ENCODE measurements at places on chromosomes 5 and 9.

GRCh38 chr5:111069839-111070238 lies 1.7 kb upstream of the TSLP start:
- DNase-seq = no peak

DNA sequence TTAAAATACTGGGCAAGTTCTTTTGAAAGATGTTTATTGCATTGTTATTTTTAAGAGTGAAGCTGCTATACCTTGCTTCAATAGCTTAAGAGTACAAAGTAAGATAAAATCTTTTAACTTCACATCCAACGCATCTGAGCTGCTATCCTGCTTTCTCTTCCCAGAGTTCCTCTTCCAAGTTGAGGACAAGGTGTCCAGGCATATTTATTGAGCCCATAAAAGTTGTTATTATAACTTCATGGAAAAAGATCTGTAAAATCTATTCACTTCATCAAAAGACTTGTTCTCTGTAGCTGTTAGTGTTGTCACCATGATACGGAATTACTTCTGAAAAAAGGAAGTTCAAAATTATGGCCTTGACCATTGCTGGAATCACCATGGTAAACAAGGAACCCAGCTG lies 306.2 kb upstream of the ELAVL2 start:
- no peak for DNase-seq

- no peak for DNase-seq
Measured at GRCh38 chr9:86557063-86557766, 203.0 kb upstream of the TUT7 start.

DNA sequence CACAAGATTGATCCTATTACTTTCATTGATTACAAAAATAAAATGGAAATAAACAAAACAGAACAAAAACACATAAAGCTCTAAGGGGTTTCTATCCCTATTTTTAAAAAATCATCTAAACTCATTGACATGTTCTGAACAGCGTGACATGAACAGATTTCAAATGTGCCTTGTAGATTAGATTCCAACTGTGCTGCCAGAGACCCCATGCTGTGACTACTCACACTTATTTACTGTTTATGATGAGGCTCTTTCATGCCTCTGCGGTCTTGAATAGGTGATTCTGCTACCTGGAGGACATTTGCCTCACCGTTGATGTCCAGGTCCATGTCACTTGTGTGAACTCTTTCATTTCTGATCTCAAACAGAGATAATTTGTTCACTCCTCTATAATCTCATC lies 990.2 kb downstream of the CDH12 start:
- no peak for DNase-seq

DNA sequence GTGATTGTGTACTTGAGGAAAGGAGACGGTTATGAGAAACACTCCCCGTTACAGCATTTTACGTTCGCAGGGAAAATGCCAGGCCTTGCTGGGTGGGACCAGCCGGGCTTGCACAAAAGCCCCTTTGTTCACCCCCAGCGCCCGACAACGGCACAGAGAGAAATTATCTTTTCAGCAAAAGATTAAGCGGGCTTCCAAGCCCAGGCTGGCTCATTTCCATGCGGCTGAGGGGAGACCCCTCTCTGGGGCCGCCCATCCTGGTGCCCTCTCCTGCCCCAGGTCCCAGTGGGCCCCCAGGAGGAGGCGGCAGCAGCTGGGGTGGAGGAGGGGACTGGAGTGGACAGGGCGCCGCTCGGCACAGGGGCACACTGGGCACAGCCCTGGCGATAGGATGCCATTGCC lies 50.8 kb upstream of the NOTCH1 start:
- no peak for DNase-seq

DNA sequence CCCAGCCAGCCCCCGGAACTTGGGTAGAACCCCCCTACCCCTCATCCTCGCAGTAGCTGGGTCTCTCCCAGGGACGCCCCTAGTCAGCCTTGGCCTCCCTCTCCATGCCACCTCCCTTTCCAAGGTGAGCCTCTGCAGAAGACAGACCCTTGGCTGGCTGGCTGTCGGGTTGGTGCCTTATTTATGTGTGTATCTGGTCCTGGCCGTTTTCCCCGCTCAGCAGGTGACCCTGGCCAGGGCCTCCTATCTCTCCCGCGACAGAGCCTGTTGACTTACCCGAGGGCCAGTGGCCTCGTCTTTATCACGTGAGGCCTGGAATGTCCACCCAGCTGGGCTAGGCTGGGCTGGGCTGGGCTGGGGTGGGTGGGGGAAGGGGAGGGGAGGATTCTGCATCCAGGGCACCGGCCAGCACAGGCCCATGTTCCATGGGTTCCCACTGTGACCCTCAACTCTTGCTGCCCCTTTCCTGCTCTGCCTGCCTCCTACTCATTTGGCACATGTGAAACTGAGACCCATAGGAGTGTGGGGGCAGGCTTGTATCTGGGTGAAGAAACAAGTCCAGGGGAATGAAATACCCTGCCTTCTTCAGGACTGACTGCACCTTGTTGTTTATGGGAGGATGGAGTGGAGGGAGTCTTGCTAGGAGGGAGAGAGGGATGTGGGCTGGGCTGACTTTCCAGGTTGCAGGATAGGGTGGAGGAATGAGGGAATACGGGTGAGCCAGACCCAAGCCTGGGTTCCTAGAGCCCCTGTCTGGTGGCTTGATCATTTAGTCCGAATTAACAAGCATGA lies 3.1 kb downstream of the CXXC5 start:
- DNase-seq = no peak

GRCh38 chr5:1175015-1175414 lies 26.4 kb upstream of the SLC6A19 start:
- no peak for DNase-seq

DNA sequence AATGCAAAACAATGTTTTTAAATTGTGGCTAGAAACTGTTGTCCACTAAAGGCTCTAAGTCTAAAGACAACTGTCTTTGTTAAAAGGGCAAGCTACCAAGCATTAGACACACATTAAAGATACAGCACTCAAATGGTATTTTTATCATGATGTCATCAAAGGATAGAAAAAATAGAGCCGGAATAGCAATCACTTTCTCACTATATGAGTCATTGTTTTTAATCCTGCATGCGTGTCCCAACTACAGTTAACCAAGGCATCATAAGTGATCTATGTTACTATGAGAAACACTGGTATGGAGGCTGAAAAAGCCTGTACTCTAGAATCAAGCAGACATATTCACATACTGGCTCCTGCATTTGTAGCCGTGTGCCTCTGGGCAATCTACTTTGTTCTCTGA lies 1.9 kb upstream of the PJA2 start:
- DNase-seq = peak; percentile 72

DNA sequence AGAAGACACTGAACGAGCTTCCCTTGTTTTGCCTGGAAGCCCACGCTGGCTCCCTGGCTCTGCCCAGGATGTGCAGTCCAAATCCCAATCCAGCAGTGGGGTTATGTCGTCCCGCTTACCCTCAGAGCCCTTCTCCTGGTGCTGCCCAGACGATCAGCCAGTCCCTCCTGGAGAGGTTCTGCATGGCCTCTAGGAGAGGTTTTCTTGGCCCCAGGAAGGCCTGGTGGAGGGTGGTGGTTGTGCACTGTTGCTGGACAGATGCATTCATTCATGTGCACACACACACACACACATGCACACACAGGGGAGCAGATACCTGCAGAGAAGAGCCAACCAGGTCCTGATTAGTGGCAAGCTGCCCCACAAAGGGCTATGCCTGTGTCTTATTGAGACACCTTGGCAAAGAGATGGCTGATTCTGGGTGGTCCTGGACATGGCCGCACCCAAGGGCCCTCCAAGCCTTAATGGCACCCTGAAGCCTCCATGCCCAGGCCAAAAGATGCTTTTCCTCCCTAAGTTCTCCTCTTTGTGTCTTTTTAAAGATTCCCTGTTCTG lies 10.5 kb upstream of the OLFM1 start:
- no peak for DNase-seq

- no peak for DNase-seq
Measured at GRCh38 chr5:127298036-127298429, 7.4 kb downstream of the MEGF10 start.

GRCh38 chr5:90503596-90503995 lies 25.8 kb downstream of the LYSMD3 start:
- DNase-seq = no peak

- no peak for DNase-seq
Measured at GRCh38 chr9:13360188-13360587, 80.7 kb upstream of the MPDZ start.

DNA sequence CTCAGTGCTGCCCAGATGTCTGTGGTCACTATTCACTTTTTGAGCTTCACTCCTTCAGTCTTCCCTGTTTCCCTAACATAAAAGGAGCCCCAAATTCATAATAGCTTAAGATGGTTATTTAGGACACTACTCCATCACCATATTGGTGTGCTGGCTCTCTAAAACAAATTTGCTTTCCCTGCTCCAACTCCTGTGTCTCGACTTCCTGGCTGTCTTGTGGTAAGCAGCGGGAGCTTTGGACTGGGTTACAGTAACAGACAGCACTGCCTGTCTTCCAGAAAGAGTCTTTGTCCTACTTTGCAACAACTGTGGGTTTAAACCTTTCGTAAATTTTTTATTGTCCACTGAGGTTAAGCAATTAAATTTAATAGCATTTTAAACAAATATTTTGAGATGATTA lies 389.4 kb downstream of the CDH9 start:
- no peak for DNase-seq

GRCh38 chr5:162801235-162801634 lies 636.2 kb upstream of the CCNG1 start:
- DNase-seq = no peak

GRCh38 chr5:56155992-56156584 lies 77.0 kb downstream of the ANKRD55 start:
- no peak for DNase-seq

- DNase-seq = no peak
Measured at GRCh38 chr9:21684831-21685362, 117.5 kb upstream of the MTAP start.

DNA sequence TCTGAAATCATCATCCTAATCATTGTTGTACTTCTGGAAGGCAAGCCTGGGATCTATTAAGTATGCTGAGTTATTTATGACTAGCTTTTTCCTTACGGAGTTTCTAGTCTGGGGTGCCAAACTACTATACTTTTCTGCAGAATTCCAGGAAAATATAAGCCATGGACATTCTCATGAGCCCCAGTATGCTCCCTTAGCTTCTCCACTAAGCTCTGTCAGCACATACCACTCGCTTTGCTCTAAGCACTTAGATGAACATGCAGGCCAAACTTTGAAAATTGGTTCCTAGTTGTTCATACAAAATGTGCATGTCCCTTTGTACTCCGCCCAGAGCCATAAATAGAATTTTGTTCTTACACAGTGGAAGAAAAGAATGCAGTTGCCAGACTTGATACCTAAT lies 284.6 kb downstream of the ARRDC3 start:
- DNase-seq = no peak

DNA sequence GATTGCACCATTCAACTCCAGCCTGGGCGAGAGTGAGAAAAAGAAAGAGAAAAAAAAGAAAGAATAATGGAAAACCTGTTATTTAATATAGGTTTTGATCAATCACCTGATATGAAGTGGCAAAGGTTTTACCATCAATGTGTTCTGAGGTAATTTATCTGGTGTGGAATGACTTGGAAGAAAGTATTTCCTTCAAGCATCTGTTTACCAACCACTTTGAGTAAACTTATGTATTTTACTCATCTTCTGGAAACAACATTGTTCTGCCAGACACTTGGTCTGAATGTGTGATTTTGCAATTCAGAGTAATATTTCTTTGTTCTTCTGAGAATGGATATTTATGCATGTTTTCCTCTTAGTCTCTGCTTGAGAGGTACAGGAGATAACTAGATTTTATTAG lies 24.3 kb downstream of the KIF2A start:
- no peak for DNase-seq

GRCh38 chr5:35884191-35884769 lies 27.6 kb downstream of the IL7R start:
- DNase-seq = peak; percentile 91

DNA sequence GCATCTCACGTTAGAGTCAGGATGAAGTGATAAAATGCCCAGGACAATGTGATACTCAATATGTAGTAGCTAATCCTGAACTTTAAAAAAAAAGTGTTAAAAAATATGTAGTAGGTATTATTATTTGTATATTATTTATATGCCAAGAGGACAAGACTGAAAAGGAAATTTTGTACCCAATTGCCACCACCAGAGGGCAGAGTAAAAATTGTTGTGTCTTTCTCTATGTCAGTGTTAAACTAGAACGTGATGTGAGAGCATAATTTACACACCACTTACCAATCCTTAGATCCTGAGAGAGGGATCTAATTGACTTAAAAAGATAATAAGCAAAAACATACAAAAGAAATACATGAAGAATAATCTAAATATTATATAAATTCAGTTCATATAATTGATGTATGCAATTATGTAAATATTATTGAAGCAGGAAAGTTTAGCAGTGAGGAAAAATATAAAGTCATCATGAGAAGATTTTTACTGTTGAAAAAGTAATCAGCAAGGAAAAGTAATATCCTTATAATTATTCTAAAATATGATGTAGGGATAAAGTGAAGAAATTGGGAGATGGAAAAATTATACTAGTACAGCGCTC lies 288.9 kb downstream of the RAB3C start:
- no peak for DNase-seq

DNA sequence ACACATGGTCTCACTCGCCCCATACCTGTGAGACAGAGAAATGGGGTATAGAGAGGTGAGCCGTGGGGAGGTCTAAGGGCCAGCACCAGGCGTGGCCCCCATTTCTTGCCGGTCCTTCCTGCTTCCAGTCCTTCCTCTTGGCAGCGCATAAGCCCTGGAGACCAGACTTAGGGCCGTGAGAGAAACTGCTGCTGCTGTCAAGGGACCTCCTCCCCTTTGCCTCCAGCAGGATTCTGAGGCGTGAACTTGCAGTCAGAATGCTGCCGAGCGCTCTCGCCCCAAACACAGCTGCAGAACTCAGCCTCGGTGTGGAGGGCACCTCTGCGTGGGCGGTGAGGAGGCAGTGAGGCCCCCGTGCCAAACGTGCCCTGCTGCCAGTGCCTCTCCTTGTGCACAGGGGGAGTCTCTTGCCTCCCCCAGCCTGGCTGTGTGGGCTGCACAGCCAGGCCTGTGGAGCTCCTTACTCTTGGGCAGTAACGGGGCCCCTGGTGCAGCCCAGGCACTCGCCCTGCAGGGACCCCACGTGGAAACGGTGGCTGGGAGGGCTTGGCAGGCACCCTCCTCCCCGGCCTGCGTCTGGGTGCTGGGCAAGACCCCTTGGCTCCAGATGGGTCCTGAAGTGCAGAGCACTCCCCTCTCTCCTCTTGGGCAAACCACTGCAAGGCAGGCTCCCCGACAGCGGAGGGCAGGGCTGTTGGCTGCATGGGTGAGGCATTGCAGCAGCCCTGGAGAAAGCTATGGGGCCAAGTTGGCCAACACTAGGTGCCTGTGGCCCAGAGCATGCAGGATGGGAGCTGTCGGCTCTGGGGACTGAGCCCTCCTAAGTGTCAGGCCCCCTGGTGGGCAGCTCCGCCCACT lies 85.4 kb downstream of the RXRA start:
- DNase-seq = no peak

DNA sequence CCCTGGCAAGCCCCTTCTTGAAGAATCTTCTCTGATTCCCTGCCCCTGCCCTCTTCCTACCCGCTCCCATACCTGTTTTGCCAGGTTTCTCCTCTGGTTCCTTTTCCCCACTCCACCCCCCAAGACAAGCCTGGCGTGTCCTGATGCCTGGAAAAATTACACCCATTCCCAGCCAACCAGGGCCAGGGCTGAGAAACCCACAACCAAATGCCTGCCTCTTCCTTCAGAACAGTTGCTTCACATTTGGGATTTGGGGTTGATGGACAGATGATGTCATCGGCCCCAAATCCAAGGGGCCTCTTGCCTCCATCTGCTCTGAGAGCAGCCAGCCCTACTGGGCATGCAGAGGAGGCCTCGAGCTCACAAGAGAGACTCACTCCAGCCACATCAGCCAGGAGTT lies 8.8 kb upstream of the NEK6 start:
- DNase-seq = no peak
